Myometrial cell (primary cell): ENCODE measurements at places on chromosomes 13 and 19. TPM values are rescaled to one million over a fixed set of nuclear protein-coding genes. Genes with fewer than 3 reads are reported as not detected.

The TEAD2 gene
- total RNA-seq, result 36.0 and 38.9 TPM in 2 replicates

The FPR1 gene
- not detected in 2 replicates for total RNA-seq

The CPT1C gene
- total RNA-seq, result 35.7 and 43.8 TPM in 2 replicates

The HSPB6 gene
- 25.7 and 41.2 TPM in 2 replicates for total RNA-seq

The HCN2 gene
- 1.2 TPM in 2 replicates for total RNA-seq

The MBD3L2 gene
- total RNA-seq, result not detected in 2 replicates
